ENCODE measurements at places on chromosomes 7 and 10.

- DNase-seq = no peak
Measured at GRCh38 chr7:117110480-117111315, 157.4 kb downstream of the ST7 start.

DNA sequence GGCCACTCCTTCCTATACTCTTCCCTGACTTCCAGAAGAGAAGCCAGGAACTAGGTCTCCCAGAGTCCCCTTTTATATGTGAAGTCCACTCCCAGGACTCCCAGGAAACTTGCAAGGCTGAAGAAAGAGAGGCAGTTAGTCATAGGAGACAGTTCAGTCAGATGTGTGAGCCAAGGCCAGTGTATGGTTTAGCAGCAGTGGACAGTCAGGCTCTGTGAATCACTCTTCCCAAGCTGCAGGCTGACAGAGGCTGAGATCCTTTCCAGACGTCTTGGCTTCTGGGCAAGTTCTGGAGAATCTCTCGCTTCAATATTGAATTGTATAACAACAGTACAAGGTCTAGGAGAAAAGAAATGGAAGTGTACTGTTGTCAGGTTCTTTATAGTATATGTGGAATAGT, 26.9 kb downstream of the BLVRA start:
- DNase-seq = no peak

- DNase-seq = no peak
Measured at GRCh38 chr10:99234041-99234790, 1.4 kb downstream of the HPSE2 start.

DNA sequence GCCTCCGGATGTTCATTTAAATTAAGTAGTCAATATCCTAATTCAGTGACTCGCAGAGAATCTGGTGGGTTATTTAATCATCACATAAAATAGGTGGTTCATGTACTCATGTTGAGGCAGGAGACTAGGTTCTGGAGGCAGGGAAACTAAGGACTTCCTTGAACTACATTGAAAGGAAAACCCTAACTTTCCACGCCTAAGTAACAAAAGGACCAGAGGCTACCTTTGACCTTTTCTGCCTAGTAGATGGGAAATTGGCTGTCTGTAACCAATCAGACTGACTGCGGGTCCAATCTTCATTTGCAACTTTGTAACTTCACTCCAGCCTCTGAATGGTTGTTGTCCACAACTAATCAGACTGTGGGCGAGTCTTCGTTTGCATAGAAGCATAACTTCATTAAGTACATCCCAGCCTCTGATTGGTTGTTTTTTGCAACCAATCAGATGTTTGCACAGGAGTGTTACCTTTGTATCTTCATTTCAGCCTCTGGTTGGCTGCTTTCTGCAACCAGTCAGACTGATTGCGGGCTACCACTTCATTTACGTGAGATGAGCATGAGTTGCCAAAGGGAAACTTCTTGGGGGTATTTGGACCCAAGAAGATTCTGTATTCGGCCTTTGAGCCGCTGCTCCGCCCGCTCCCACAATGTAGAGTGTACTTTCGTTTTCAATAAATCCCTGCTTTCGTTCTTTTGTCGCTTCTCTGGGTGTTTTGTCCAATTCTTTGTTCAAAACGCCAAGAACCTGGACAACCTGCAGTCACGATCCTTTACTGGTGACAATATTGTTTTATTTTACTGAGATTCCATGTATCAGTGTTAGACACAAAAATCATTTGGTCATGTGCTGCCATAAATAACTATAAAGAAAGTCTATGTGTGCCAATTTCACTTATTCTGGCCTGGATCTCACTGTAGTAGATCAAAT, 1.7 kb upstream of the ST7 start:
- no peak for DNase-seq
